PC-3 (cell line): ENCODE measurements at places on chromosomes 4 and X. TPM values are rescaled to one million over a fixed set of nuclear protein-coding genes. Genes with fewer than 3 reads are reported as not detected.

Gene SPANXD
- total RNA-seq: not detected in 2 replicates

DNA sequence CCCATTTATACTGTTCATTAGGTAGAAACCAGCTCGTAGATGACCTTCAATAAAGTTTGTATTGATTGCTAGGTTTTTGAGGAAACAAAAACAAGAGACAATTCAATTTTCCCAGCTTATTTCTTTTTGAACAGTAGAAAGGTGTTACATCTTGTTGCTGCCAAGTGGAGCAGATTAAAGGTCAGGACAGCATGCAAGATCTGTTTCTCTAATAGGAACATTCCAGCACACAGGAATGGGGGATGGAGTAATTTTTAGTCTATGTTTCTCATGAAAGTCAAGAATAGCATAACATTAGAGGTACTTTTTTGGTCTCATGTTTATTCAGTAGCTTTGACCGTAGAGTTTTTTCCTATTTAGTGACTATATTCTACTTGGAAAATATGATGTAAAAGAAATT lies 132.4 kb downstream of the IL1RAPL1 start:
- DNase-seq: no peak

GRCh38 chrX:75911716-75912115 lies 126.7 kb upstream of the MAGEE2 start:
- DNase-seq: no peak

Gene PHOX2B
- total RNA-seq: not detected in 2 replicates

Gene PABPC1L2B
- not detected in 2 replicates for total RNA-seq

Gene ARHGAP6
- total RNA-seq: 2.1 and 2.8 TPM in 2 replicates

Gene HSD17B13
- total RNA-seq: 0.18 TPM in 1 of 2 replicates, not detected in the other

Gene CACNA1F
- not detected in 2 replicates for total RNA-seq

GRCh38 chr4:19927381-19927780 lies 324.3 kb upstream of the SLIT2 start:
- DNase-seq: no peak

DNA sequence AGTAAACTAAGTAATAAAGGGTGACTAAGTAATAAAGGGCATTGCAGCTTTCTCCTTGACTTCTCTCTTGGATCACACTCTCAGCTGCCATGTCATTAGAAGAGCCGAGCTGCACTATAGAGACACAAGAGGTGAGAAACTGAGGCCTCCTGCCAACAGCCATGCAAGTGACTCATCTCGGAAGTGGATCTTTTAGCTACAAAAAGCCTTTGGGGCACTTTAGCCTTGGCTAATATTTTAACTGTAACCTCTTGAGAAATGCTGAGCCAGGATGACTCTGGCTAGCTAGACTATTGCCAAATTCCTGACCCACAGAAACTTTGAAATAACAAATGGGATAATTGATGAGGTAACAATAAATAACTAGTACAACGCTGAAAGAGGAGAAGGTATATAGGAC lies 1.5 kb upstream of the NEIL3 start:
- peak; percentile 43 for DNase-seq

GRCh38 chrX:12007881-12008280 lies 130.4 kb upstream of the FRMPD4 start:
- DNase-seq: peak; percentile 85

GRCh38 chrX:72306085-72306801 lies 529 bp upstream of the CITED1 start:
- DNase-seq: peak; percentile 22

Gene GPR173
- 1.6 and 2.2 TPM in 2 replicates for total RNA-seq

DNA sequence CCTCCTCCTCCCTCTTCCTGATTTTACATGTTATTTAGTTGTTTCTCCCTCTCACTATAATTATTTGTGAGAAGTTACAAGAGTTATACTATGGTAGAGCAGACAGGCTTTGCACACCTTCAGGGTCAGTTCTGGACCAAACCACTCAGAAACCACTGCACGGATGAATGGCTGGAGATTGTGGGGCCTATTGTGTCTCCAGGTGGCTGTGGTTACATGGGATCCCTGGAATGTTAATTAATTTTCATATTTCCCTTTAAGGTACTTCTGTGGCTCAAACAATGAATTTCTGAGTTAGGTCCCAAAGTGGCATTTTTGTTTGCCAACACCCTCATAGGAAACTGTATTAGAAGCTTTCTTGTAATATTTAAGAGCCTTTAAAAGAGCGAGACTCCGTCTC lies 151.9 kb downstream of the BMPR1B start:
- DNase-seq: no peak

DNA sequence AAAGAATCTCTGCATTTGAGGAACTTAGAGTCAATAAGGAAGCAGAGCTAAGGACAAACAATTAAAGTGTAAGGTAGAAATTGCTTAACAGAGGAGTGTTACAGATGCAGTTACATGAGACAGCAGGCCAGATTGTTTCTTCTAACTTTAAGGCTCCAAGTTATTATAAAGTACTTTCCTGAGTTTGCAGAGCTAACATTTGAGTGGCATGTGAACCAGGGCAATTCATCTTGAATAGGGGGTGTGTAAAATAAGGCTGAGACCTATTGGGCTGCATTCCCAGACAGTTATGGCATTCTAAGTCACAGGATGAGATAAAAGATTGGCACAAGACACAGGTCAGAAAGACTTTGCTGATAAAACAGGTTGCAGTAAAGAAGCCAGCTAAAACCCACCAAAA lies 7.6 kb upstream of the LNX1 start:
- no peak for DNase-seq

DNA sequence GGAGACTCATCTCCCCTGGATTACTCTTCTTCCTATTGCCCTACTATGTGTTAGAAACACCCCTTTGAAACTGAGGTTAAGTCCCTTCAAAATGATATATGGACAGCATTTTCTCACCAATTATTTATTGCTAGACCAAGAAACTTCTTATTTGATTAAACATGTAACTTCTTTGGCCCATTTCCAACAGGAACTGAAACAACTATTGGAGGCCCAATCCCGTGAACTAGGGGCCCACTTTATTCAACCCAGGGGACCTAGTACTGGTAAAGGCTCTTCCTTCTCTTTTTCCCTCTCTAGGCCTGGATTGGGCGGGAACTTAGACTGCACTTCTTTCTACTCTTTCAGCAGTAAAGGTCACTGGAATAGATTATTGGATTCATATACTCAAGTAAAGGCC lies 16.7 kb upstream of the COL25A1 start:
- no peak for DNase-seq

Gene NPY1R
- 1.3 and 1.7 TPM in 2 replicates for total RNA-seq
